ENCODE measurements at places on chromosomes 5 and 9. TPM values are rescaled to one million over a fixed set of nuclear protein-coding genes. Genes with fewer than 3 reads are reported as not detected.

- no peaks in the 10 kb centered on the region for H3K36me3 ChIP-seq
- H3K4me1 ChIP-seq = no peaks in the 10 kb centered on the region
- H3K27me3 ChIP-seq = no peaks in the 10 kb centered on the region
Measured at GRCh38 chr9:13513286-13513685, 233.8 kb upstream of the MPDZ start.

- no peaks in the 10 kb centered on the region for H3K4me1 ChIP-seq
- no peak overlapping the region for H3K4me3 ChIP-seq
- no peak for DNase-seq
- H3K27me3 ChIP-seq = no peaks in the 10 kb centered on the region
Measured at GRCh38 chr5:45725537-45725936, 29.4 kb upstream of the HCN1 start.

GRCh38 chr9:33158843-33159776 lies 8.0 kb downstream of the B4GALT1 start:
- no peaks in the 10 kb centered on the region for H3K27me3 ChIP-seq
- no peaks in the 10 kb centered on the region for H3K36me3 ChIP-seq
- DNase-seq = peak; percentile 89
- peak overlapping the region; percentile 96 for H3K27ac ChIP-seq
- H3K4me1 ChIP-seq = peaks cover 100% of the 10 kb centered on the region

- H3K27me3 ChIP-seq = no peaks in the 10 kb centered on the region
- H3K36me3 ChIP-seq = no peaks in the 10 kb centered on the region
- DNase-seq = no peak
- no peak overlapping the region for H3K27ac ChIP-seq
Measured at GRCh38 chr5:133274597-133274935, 222.8 kb downstream of the HSPA4 start.

DNA sequence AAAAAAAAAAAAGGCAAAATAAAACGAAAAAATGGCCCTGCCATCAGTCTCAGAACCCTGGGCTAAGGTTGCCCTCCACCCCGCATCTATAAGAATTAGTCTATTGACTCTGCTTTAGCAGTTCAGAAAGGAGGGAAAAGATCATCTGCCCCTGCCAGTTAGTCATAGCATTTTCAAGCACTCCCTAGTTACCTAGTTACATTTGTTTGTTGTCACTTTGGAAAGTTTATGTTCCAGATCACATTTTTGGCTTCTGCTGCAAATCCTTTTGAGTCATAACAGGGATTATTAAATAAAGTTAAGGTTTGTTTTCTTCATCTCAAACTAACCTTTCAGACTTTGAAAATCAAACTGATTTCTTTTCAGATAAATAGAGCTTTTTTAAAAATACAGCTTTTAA lies 52.1 kb downstream of the AQP7 start:
- H3K27ac ChIP-seq = no peak overlapping the region
- no peaks in the 10 kb centered on the region for H3K4me1 ChIP-seq
- no peak overlapping the region for H3K4me3 ChIP-seq

- no peaks in the 10 kb centered on the region for H3K27me3 ChIP-seq
- no peaks in the 10 kb centered on the region for H3K36me3 ChIP-seq
- DNase-seq = no peak
Measured at GRCh38 chr9:131036071-131036470, 27.1 kb downstream of the LAMC3 start.

DNA sequence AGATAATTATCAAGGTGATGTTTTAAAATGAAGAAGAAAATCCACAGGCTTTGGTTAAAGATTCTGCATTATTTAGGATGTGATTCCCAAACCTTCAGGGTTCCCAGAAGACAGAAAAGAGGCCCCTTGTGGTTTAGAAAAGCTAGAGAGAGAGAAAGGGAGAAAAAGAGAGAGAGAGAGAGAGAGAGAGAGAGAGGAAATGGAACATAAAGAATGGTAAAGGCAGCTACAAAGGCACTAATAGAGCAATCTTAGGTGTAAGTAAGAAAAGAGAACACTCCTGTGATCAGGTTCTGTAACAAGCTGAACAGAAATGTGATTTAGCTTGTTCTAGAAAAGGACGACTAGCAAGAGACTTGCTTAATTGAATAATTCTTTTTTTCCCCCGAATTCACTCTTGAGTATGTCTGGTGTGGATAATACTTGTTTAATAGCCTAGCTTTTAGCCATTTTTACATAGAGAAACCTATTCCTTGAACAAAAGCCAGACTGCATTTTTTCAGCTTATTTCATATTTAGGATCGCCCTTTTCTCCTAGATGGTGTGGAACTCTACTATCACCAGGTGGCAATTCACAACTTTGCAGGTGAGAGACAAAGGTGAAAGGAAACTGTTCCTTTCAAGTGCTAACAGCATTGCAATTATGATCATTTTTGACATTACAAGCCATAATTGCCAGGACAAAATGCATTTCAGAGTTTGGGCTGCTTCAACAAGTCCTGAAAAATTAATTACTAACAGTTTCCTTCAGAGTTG lies 57.6 kb upstream of the SH3GL2 start:
- H3K27me3 ChIP-seq = no peaks in the 10 kb centered on the region
- no peak for DNase-seq
- no peaks in the 10 kb centered on the region for H3K4me1 ChIP-seq
- no peaks in the 10 kb centered on the region for H3K36me3 ChIP-seq
- no peak overlapping the region for H3K4me3 ChIP-seq

- no peak overlapping the region for H3K4me3 ChIP-seq
- peaks cover 51% of the 10 kb centered on the region for H3K4me1 ChIP-seq
Measured at GRCh38 chr5:139761057-139761450, 34.6 kb upstream of the PSD2 start.

GRCh38 chr9:15182101-15182551 lies 124.9 kb downstream of the TTC39B start:
- H3K27me3 ChIP-seq = no peaks in the 10 kb centered on the region
- no peak for DNase-seq
- H3K36me3 ChIP-seq = peaks cover 27% of the 10 kb centered on the region
- H3K4me3 ChIP-seq = no peak overlapping the region
- H3K27ac ChIP-seq = no peak overlapping the region

- no peak for DNase-seq
- H3K36me3 ChIP-seq = no peaks in the 10 kb centered on the region
- no peak within 1 kb of the TSS for H3K4me3 ChIP-seq
- no peaks in the 10 kb centered on the region for H3K4me1 ChIP-seq
Measured at GRCh38 chr9:92404042-92404836, at the start of gene OGN. Gene OGN, minus strand, starts transcription at chr9:92404578. Its CDS starts 1,171 bp downstream, at chr9:92403407.

- no peak for DNase-seq
- H3K4me1 ChIP-seq = peaks cover 7% of the 10 kb centered on the region
- peaks cover 21% of the 10 kb centered on the region for H3K36me3 ChIP-seq
Measured at GRCh38 chr9:98150721-98151120, 31.7 kb upstream of the TRIM14 start.

DNA sequence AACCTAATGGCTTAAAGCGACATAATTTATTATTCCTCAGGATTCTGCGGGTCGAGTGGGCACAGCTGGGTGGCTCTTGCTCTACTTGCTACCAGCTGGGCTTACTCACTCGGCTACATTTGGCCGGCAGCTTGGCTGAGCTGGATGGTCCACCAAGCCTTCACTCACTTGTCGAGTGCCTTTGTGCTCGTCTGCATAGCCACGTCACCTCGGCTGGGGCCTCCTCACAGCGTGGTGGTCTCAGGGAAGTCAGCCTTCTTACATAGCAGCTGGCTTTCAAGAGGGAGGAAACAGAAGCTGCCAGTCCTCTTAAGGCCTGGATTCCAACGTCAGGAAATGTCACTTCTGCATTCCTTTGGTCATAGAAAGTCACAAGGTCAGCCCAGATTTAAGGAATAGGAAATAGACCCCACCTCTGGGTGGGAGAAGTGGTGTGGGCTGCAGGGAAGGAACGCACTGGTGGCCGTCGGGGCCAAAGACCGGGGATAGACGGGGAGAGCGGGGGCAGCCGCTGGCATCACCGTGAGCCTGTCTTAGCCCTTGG lies 75.1 kb upstream of the RUFY1 start:
- no peaks in the 10 kb centered on the region for H3K36me3 ChIP-seq
- no peaks in the 10 kb centered on the region for H3K27me3 ChIP-seq
- DNase-seq = peak; percentile 76
- H3K4me1 ChIP-seq = peaks cover 11% of the 10 kb centered on the region
- peak overlapping the region; percentile 36 for H3K27ac ChIP-seq
- no peak overlapping the region for H3K4me3 ChIP-seq

DNA sequence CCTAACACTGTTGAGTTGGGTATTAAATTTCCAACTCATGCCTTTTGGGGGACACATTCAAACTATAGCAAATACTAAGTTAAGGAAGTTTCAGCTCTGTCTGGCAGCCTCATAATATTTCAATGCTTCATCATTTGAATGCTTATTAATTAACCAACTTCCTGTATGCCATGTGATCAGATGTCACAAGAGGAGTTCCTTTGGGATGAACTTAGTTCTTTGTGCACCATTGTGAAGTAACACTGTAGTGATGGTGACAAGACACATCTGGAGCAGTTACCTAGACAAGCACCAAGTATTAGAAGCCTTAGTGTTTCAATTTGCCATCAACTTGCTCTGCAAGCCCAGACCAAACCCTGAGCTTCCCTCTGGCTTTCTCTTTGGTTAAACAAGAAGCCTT lies 90.7 kb upstream of the IL12B start:
- no peaks in the 10 kb centered on the region for H3K36me3 ChIP-seq
- H3K4me3 ChIP-seq = no peak overlapping the region
- no peak for DNase-seq
- no peaks in the 10 kb centered on the region for H3K27me3 ChIP-seq

DNA sequence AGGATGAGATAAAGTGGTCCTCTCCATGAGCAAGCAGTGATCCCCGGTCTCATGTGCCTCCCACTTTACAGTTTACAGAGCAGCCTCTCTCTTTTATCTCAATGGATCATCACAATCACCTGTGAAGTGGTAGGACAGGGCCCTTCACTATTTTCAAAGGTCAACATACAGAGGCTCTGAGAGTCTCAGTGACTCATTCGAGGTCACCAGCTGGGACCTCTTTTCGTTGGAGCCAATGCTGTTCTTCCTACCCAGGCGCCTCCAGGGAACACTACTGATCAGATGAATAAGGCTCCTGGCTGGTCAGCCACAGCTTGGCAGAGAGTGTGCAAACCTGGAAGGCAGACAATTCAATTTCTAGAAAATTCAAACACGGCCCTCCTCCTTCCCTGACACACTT lies 16.6 kb downstream of the GGTA1 start:
- H3K4me1 ChIP-seq = peaks cover 23% of the 10 kb centered on the region
- H3K4me3 ChIP-seq = no peak overlapping the region
- no peaks in the 10 kb centered on the region for H3K27me3 ChIP-seq
- DNase-seq = no peak

DNA sequence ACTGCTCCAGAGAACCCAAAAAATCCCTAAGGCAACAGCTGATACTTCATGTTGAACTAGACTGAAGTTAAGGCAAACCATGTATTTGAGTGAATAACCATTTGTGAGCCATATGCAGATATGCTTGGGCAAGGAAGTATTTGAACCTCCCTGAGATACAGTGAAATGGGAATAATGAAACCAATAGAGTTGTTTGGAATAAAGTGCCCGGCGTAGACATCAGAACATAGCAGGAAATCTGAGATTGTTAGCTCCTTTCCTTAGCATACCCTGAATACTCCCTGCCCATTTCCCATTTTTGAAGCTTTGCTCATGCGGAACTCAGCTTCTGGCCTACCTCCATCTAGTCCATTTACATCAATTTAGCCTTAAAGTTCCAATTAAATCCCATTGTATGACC lies 611.9 kb downstream of the EFNA5 start:
- H3K27me3 ChIP-seq = no peaks in the 10 kb centered on the region
- no peak for DNase-seq
- no peaks in the 10 kb centered on the region for H3K36me3 ChIP-seq
- H3K4me1 ChIP-seq = no peaks in the 10 kb centered on the region

- H3K36me3 ChIP-seq = no peaks in the 10 kb centered on the region
- no peaks in the 10 kb centered on the region for H3K27me3 ChIP-seq
- no peak overlapping the region for H3K4me3 ChIP-seq
- no peaks in the 10 kb centered on the region for H3K4me1 ChIP-seq
- H3K27ac ChIP-seq = no peak overlapping the region
- DNase-seq = no peak
Measured at GRCh38 chr5:37660319-37660718, 179.5 kb downstream of the GDNF start.

- peaks cover 12% of the 10 kb centered on the region for H3K4me1 ChIP-seq
- no peaks in the 10 kb centered on the region for H3K27me3 ChIP-seq
- H3K36me3 ChIP-seq = no peaks in the 10 kb centered on the region
- no peak for DNase-seq
Measured at GRCh38 chr9:87336914-87337333, 160.7 kb upstream of the DAPK1 start.

DNA sequence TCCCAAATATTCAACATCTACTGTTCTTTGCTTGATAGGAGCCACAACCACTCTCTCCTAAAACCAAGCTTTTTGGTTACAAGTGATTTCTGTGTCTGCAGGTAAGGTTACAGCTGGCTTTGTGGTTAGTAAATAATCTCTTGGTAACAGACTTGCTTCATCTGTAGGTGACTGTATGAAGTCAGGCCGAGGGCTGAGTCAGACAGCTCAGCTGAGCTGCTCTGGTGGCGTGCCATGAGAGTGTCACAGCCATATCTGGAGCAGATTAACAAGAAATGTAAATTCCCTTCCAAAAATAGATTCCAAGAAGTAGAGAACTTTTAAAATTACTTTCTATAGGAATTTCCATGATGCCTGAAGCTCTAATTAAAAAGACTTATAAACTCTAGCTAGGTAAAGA lies 23.7 kb upstream of the TAS2R1 start:
- no peaks in the 10 kb centered on the region for H3K4me1 ChIP-seq
- H3K4me3 ChIP-seq = no peak overlapping the region
- no peaks in the 10 kb centered on the region for H3K36me3 ChIP-seq
- no peak overlapping the region for H3K27ac ChIP-seq
- no peak for DNase-seq

- no peaks in the 10 kb centered on the region for H3K36me3 ChIP-seq
- no peak for DNase-seq
- no peak overlapping the region for H3K4me3 ChIP-seq
- no peaks in the 10 kb centered on the region for H3K27me3 ChIP-seq
Measured at GRCh38 chr9:90735952-90736351, 65.7 kb upstream of the SYK start.

DNA sequence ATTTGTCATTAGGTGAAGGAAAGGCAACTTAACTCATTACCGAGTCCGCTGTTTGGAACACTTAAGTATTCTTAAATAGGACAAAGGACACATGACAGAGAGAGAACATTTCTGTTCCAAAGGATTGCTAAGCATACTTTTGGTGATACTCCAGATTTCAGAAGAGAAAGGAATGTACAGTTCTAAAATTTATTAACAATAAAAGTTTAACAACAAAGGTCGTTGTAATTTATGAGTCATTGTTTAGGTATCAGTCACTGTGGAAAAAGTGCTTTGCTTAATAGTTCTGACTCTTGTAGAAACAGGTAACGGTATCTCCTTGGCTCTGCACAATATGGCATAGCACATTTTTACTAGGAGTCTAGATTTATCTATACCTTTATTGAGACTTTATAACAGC lies 36.3 kb upstream of the PAM start:
- no peaks in the 10 kb centered on the region for H3K36me3 ChIP-seq
- H3K27me3 ChIP-seq = no peaks in the 10 kb centered on the region
- H3K27ac ChIP-seq = no peak overlapping the region
- no peaks in the 10 kb centered on the region for H3K4me1 ChIP-seq
- H3K4me3 ChIP-seq = no peak overlapping the region

Gene RBM27
- total RNA-seq = 18.7 TPM

Gene CD274
- total RNA-seq = 28.1 TPM

Gene CLTB
- 58.1 TPM for total RNA-seq

Gene LRRTM2
- total RNA-seq = 0.89 TPM

Gene FAM221B
- not detected for total RNA-seq

Gene CD14
- 149 TPM for total RNA-seq

Gene FOXD4
- 0.52 TPM for total RNA-seq

Gene STKLD1
- 0.98 TPM for total RNA-seq

Gene FGD3
- 72.6 TPM for total RNA-seq

Gene PRRT1B
- total RNA-seq = not detected

Gene IRX2
- 0.26 TPM for total RNA-seq

Gene KDM3B
- total RNA-seq = 74.5 TPM
